ENCODE measurements at places on chromosomes 2 and 18.

DNA sequence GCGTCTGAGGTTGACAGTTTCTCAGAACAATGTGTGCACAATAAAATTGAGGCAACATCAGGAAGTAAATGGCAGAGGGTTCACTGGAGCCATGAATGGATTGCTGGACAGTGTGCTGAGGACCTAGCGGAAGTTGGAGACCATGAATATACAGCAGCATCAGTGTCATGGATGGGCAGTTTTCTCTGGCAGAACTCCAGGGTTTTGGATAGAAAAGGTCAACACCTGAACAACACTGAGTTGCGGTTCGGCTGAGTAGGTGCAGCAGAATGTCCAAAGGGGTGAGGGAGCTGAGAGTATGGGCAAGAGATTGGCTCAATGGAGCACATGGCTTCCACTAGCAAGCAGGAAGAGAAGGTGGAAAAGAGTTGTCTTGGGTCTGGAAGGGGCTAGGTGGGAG lies 73.7 kb downstream of the DNER start:
- no peak for DNase-seq

GRCh38 chr2:120385355-120386127 lies 39.6 kb downstream of the INHBB start:
- DNase-seq = no peak

GRCh38 chr2:210558708-210559107 lies 2.3 kb downstream of the CPS1 start:
- no peak for DNase-seq

DNA sequence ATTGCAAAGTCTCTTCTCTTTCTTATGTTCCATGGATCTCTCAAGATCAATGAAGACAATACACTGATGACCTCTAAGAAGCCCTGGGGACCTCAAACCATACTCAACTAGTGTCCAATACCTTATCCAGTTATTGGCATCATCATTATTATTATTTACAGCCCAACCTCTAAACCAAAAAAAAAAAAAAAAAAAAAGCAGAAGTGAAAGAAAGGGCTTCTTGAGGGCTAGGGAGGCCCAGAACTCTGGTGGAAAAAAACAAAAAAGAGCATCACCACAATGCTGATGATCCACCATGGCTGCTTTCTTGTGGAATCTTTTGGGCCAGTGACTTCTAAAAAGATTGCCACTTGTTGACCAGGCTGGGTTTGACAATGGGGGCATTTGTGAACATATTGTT lies 324.9 kb downstream of the LPIN1 start:
- DNase-seq = no peak

GRCh38 chr2:20617892-20618467 lies 32.9 kb downstream of the HS1BP3 start:
- DNase-seq = no peak

- DNase-seq = no peak
Measured at GRCh38 chr2:37637985-37638384, 33.5 kb downstream of the CDC42EP3 start.

DNA sequence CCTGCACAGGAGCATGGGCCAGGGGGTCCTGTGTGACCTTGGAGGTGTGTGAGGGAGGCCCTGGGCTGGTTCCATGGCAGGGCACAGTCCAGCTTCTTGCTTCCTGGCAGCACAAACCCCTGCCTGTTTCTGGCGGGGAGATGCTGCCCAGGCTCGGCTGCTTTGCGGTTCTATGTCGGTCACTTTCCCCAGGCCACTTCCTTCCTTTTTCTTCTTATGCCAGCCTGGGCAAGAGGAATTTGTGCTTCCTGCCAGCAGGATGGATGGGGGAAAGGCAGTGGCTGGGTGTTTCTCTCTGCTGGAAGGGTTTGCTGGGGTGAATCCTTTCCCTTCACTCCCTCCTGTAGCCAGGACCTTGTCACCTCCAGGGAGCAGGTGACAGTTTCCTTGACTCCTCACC lies 24.3 kb downstream of the ASAP2 start:
- DNase-seq = no peak

DNA sequence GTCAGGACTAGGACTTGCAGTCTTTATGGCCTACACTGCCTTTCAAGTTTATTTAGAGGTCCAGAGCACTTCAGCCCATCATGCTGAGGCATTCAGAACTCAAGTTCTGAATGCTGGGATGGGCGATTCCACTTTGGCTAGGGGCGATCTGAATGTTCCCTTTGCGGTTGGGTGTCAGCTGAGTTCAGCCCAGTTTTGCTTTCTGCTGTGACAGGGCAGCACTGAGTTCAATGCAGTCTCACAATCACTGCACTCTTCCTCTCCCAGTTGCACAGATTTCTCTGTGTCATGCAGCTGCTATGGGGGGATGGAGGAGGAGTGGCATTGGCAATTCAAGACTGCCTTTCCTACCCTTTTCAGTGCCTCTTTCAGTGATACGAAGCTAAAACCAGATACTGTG lies 1232.0 kb upstream of the FAM98A start:
- no peak for DNase-seq

DNA sequence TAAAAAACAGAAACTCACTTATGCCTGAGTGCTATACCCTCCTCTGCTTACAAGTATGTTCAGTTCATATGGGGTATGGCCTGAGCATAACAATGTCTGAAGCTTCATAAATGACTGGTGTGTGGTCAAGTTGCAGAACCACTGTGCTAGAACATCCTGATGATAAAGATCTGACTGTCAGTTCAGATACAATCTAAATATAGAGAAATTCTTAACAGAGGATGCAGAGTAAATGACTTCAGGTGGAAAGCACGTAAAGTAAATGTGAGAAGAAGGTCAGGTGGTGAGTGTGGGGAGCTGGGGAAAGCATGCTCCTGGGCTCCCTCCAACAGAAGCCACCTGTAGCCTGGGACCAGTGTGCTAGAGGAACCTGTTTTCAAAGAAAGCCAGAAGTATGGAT lies 926.2 kb downstream of the TSN start:
- DNase-seq = no peak

- no peak for DNase-seq
Measured at GRCh38 chr2:127504552-127505430, 21.5 kb downstream of the IWS1 start.

GRCh38 chr2:23585273-23586170 lies 200.5 kb downstream of the KLHL29 start:
- DNase-seq = no peak

DNA sequence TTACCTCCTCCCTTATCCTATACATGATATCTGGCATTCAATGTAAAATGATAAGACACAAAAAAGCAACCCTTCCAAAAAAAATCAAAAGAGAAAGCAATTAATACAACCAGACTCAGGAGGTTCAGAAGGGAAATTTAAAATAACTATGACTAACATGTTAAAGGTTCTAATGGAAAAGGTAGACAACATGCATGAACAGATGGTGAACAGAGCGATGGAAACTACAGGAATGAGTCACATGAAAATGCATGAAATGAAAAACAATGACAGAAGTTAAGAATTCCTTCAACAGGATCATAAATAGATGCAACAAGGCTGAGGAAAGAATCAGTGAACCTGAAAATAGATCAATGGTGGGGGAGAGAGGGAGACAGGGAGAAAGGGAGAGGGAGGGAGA lies 26.1 kb upstream of the ERCC3 start:
- DNase-seq = no peak

DNA sequence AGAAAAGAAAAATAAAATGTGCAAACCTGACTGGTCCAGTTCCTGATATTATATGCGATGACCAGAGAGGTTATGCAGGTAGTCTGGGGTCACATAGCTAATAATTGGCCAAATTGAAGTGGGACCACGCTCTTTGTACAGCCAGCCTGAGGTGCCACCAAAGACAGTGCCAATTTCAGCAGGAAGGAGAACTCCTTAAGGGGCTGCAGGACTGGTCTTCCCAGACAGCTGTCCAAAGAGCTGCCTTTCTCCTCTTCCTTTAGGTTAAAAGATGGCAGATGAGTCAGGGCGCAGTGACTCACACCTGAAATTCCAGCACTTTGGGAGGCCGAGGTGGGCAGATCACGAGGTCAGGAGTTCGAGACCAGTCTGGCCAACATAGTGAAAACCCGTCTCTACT lies 95.5 kb downstream of the ACKR3 start:
- DNase-seq = no peak

DNA sequence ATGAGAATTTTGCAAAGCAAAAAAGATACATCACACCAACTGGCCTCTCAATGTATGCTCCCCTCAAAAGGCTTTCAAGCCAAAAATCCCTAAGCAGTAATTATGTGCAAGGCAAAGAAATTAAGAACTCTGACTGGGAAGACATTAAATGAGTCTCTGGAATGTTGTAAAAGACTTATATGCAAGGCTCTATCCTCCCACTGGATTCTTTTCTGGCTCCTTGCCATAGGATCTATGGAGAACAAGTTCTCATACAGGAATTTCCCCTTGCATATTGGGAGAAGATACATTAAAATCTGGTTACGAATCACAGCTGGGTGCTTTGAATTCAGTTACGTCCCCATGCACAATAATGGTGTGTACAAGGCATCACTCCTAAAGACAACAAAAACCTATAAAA lies 73.4 kb upstream of the ATL2 start:
- DNase-seq = no peak

DNA sequence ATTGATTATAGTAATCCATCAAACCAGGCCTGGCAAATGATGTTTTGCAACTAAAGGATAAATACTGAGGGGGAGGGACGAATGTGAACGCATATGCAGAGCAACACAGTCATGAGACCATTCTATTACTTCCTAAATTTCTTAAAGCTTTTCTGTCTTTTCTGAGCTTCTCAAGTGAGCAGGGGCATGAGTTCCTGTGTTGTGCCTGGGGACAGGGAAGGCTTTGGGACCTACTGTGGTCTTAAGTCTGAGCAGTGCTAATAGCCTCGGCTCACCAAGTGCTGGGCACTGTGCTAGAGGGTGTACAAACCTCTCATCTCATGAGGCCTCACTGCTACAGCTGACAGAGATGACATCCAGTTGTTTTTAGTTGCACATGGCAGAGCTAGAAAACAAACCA lies 182.4 kb downstream of the NEDD4L start:
- DNase-seq = no peak

All from activated CD8-positive, alpha-beta memory T cell treated with anti-CD3 and anti-CD28 coated beads for 4 hours (primary cell).